ENCODE measurements at places on chromosomes 4 and X.

DNA sequence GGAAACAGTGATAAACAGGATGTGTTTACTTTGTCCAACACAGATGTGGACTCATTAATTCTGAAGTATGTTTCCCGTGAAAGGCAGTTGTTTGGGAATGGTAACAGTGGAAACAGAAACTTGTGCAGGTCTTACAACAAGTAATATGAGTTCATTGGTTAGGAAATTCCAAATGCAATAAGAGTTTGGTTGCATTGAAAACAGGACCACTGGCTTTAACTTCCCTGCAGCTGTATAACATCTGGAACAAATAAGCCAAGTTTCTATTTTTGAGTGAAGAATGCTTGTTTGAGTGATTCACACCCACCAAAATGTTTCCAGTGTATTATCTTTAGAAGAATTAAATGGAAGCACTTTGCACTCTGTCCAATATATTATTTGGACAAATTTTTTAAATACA lies 82.4 kb upstream of the BMP3 start:
- no peak for DNase-seq

DNA sequence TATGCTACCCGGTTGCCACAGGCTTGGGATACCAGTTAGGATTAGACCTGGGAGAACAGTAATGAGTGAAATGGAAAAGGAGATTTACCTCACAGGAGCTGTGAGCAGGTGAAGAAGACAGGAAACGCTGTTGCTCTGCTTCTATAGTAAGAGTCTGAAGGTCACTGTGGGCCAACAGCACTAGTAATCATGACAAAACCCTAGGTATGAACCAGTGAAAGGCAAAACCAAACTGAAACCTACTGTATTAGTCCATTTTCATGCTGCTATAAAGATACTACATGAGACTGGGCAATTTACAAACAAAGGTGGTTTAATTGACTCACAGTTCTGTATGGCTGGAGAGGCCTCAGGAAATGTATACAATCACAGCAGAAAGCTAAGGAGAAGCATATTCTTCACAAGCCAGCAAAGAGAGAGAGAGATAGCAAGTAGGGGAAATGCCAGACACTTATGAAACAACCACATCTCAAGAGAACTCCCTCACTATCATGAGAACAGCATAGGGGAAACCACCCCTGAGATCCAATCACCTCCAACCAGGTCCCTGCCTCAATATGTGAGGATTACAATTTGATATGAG lies 736.7 kb upstream of the INTU start:
- no peak for DNase-seq

GRCh38 chr4:112063260-112063659 lies 82.0 kb upstream of the FAM241A start:
- DNase-seq = no peak

GRCh38 chr4:120111745-120112144 lies 45.1 kb upstream of the MAD2L1 start:
- no peak for DNase-seq

DNA sequence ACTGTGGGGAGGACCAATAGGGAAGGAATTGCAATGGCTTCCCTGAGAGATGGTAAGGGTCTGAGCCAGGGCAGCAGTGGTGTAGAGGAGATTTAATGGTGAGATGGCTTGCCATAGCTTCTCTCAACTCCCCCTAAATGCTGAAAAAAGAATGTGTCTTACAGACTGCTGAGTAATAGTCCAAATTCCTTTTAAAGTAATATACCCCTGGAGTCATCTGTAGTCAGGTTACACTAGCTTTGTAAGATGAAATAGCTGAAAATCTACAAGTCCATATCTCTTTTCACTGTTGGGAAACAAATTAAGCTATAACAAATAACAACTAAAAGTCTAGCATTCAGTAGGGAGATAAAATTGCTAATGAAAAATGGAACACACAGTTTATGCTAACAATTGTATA lies 33.5 kb downstream of the MAPK10 start:
- no peak for DNase-seq

DNA sequence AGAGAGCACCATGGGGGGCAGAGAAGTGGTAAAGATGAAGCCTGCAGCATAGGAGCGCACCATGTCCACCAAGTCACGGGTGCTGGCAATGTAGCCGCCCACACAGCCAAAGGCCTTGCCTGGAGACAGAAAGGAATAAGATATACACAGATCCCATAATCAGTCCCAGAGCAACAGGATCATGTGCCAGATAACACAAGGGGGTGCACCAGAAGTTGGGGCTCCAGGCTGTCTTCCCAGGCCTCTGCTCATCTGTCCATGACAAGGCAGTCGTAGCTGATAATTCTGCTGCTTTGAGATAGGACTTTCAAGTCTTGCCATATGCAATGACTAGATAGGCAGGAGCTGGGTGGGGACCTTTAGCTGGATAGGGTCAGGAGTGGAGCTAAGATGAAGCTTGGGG lies 14.7 kb downstream of the APEX2 start:
- DNase-seq = no peak

DNA sequence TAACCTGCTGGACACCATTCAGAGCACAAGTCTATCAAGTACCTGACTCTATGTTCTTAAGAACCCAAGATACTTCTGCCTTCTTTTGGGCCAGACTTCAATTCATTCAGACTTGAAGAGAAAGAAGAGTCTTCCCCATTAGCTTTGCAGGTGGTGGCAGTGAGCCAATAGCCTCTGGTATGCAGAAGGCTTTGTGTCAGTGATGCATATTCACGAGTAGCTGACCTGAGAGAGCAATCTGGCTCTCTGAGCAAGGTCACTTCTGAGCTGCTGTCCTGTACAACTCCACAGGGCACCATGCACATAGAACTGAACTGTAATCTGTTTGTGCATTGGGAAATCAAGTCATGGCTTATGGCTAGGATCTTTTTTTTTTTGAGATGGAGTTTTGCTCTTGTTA lies 39.9 kb upstream of the SPINK2 start:
- no peak for DNase-seq

DNA sequence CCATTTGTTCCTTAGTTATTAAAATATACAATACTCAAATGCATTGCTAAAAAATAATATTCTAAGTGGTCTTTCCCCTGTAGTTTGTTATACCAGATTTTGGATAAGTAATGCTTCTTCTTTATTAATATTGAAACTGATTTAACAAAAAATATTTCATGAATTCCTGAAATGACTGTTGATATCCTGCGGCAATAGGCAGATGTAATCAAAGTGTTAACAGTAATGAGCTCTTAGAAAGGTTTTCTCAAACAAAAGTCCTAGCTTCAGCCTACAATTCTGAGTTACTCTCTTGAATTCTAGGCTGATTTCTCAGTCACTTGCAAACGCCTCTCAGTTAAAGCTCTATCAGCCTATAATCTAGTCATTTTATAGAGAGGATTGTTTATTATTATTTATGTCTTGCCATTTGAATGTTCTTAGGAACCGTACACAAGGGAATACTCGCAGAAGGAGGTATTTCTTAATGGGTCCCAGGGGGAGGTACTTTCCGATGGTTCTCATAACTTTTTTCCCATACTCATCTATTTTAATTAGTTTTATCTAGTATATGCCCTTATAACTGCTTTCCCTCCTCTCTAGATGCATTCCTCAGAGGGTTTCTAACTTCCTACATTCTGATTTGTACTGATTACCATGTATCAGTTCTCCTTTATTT lies 96.8 kb downstream of the FNIP2 start:
- no peak for DNase-seq

GRCh38 chrX:154349359-154349935 lies 25.0 kb downstream of the FLNA start:
- DNase-seq = no peak

- no peak for DNase-seq
Observed at GRCh38 chr4:137957806-137958205, 284.3 kb downstream of the SLC7A11 start.

GRCh38 chr4:53649357-53649756 lies 58.1 kb upstream of the LNX1 start:
- no peak for DNase-seq

DNA sequence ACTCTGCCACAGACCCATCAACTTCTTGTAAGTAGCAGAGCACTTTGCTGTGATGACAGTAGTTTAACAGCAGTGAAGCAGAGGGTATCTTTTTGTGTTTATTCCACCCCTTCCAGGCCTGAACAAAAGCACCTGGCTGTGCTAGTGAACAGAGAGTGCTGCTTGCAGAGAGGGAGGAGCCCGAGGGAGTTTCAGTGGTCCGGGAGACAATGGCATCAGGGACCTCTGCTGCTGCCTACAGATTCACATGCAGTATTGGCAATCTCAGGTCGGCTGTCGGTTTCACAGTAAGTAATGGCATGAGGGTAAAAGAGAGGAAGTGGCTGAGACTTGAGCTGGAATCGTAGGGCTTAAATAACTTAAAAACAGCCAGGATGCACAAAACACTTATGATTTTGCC lies 755.8 kb downstream of the RPA4 start:
- DNase-seq = no peak

DNA sequence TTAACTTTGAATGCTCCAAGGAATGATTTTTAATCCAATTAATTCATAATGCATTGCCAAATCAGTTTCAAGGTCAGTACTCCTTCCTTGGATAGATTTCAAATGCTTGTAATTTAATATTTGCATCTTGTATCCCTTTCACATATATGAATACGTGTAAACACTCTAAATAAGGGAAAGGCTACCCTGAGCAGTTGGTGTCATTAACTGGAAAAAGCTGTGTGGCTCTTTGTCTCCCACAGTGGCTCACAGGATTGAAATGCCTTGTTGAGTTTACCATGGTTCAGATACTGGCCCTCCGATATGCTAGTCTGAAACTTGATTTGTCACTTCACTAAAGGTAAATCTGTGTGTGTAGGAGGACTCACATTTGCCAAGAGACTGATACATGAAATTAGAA lies 16.7 kb upstream of the ACOT9 start:
- DNase-seq = no peak

DNA sequence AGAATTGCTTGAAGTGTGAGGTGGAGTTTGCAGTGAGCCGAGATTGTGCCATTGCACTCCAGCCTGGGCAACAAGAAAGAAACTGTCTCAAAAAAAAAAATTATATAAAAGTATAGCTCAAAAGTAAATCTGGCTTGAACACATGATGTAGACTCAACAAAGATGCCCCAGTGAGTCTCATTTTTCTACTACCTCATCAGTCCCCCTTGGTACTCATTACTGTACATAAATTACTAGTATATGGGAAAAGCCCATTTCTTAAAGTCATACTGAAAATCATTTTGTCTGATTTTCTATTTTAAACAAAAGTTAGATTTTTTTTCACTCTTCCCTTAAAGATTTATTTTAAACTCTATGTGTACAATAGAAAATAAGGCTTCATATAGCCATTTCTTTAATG lies 39.2 kb downstream of the FAM241A start:
- DNase-seq = no peak

DNA sequence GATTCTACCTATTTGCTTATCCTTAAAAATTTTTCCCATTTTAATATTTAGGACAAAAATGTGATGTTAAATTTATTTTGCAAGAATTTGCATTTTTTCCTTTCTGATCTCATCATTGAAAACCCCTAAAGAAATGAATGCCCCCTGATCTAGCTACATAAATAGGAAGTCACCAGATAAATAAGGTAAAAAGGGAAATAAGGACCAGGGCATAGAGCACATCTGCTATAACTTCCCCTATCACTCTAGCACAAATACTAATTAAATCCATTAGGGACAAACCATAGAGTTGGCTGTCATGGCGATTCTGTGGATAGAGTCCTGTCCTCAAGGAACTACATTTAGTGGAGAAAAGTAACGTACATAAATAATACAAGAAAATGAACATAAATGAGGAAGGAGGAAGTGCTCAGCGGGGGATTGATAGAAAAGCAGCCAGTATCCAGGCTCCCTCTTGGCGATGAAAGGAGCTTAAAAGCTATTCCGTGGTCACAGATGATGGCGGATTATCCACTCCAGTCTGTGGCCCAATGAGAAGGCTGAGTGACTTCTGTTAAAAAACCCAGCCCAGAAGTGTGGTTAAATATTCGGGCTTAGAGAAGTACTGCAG lies 76.9 kb upstream of the RPL34 start:
- no peak for DNase-seq

DNA sequence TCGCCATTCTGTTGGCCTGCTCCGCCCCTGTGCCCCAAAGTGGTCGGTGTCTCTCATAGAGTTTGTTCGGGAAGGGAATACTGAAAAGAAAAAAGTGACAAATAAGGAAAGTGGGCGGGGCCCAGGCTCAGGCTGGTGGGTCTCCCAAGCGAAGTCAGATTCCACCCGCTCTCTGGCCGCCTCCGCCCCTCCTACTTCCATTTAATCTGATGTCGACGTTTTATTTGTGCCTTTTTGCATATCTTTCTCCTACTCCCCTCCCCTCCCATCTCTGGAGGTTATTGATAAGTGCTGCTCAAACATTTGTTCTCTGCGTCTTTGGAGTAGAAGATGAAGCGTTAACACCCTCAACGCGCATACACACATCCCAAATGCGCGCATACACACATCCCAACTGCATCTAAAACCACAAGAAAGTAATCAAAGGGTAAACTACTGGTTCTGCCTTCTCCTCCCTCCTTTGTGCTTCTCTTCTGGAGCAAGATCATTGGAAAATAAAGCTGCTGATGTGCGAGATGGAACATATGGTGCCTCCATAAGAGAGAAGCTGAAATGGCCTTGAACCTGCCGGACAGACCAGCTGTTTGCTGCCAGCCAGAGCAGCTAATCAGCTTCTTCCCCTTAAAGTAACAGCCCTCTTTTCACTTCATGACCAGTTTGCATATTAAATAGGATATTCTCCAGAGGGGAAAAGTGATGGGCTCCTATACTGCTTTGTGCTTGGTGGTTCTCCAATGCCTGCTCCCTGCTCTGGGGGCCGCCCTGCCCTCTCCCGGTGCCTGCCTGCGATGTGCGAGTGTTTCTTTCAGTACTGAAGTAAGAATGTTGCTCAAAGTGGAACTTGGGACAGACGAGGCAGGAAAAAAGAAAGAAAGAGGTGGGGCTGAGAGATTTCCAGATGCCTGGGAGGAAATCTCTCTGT lies 3.1 kb downstream of the MAMLD1 start:
- DNase-seq = no peak

- peak; percentile 18 for DNase-seq
Observed at GRCh38 chrX:48751343-48751742, 10.2 kb upstream of the GLOD5 start.

DNA sequence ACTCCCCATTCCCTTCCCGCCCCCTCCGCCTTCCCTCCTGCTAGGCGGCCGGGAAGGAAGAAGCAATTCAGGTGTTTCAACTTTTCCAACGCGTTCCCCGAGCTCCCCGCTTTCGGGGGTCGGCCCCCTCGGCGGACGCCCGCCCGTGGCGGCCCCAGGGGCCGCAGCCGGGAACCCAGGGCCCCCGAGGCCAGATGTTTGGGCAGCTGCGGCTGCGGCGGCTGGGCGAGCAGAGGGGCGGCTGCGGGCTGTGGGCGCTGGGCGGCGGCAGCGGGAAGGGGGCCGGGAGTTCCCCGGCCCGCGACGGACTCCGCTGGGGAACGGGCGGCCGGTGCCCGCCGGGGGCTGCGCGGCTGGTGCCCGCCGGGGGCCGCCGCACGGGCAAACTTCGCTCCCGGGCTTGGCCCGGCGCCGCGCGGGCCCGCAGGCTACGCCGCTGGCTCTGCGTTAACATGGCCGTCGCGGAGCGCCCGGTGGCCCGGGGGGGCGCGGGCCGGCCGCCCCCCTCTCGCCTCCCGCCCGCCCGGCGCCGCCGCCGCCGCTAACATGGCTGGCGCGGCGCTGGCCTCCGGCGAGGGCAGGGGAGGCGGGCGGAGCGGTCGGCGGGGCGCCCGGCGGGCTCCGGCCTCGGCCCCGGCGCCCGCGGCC lies 510 bp downstream of the HMGB3 start:
- DNase-seq = no peak

Measured in stimulated activated CD4-positive, alpha-beta T cell treated with anti-CD3 and anti-CD28 coated beads, Interleukin-1b, Interleukin-23, amount 100 ng/mL, for 48 hours (primary cell).